ENCODE measurements at places on chromosomes 12 and 14. TPM values are rescaled to one million over a fixed set of nuclear protein-coding genes. Genes with fewer than 3 reads are reported as not detected.

- no peak for DNase-seq
Measured at GRCh38 chr14:24938593-24938992, 111.4 kb downstream of the STXBP6 start.

- DNase-seq = peak; percentile 75
Measured at GRCh38 chr12:89949457-89950195, 241.0 kb upstream of the ATP2B1 start.

The FAM181A gene
- not detected for polyA plus RNA-seq

The ENDOU gene
- 1.8 TPM for polyA plus RNA-seq

- no peak for DNase-seq
Measured at GRCh38 chr12:66605293-66605692, 73.6 kb downstream of the GRIP1 start.

- peak; percentile 13 for DNase-seq
Measured at GRCh38 chr12:42372154-42372791, 46.3 kb downstream of the PPHLN1 start.

The SSPN gene
- polyA plus RNA-seq = 11.5 TPM

DNA sequence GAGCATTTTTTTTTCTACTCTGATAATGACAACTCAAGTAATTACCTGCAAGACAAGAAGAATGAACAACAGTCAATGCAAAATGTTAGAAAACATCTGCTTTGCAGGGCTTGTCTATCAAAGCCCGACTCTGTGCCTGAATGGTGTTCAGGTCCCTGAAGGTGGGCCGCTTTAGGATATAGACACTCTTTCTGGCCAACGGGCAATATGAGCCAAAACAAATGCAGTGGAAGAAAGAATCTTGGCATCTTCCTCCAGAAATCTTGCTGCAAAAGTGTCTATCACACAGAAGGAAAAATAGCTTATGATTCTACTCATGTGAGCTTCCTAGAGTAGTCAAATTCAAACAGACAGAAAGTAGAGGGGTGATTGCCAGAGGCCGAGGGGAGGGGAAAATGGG lies 32.7 kb downstream of the FOS start:
- DNase-seq = no peak

DNA sequence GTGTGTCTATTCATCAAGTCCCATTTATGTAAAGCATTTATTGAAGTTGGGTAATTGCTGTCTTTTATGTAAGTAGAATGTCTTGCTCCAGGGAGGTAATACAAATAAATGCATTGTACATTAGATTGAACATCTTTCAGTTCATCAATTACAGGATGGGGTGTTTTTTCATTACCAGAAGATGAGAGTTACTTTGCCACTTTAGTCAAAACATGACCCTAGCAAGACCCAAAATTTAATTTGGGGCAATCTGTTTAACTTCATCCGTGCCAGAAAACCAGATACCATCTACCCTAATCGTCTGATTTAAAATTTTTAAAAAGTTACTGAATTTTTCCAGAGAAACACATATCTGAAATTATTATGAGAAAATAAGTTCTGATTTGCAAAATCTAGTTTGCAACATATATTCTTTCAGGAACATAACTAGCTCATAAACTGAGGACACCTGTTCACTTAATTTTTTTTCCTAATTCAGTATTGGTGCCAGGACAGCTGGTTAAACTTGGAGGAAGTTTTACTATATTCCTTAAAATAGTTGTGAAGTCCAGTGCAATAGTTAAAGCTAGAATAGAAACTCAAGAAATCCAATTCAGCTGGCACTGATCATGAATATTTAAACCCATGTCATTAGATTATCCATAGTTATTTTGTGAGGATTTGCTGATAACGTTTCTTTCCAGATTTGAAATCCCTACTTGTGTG lies 114.5 kb downstream of the SRGAP1 start:
- no peak for DNase-seq

GRCh38 chr12:78009031-78009430 lies 178.3 kb downstream of the NAV3 start:
- no peak for DNase-seq

DNA sequence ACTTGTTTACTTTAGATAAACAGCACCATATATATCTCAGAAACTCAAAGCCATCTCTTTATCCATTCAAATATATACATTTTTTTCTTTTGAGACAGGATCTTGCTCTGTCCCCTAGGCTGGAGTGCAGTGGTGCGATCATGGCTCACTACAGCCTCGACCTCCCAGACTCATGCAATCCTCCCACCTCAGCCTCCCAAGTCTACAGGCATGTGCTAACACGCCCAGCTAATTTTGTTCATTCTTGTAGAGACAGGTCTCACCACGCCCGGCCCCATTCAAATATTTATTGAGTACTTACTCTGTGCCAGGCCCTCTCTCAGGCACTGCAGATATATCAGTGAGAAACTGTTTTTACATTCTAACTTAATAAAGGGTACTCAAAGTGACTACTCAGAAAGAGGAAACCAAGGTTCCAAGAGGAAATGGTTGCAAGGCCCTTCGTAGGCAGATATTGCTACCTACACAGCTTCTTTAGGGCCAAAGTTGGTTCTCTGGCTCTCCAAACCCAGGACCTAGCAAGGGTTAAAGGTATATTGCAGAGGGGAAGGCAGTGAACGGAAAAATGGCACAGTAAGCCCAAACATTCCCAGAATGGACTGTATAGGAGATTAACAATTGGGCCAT lies 2.9 kb downstream of the ATXN3 start:
- no peak for DNase-seq

All from large intestine (tissue), 12 donors.